Kidney (tissue), 22 donors: ENCODE measurements at places on chromosomes 6 and 20. TPM values are rescaled to one million over a fixed set of nuclear protein-coding genes. Genes with fewer than 3 reads are reported as not detected.
A peak's percentile ranks its signal among the peaks of the same experiment; 100 is the strongest.

DNA sequence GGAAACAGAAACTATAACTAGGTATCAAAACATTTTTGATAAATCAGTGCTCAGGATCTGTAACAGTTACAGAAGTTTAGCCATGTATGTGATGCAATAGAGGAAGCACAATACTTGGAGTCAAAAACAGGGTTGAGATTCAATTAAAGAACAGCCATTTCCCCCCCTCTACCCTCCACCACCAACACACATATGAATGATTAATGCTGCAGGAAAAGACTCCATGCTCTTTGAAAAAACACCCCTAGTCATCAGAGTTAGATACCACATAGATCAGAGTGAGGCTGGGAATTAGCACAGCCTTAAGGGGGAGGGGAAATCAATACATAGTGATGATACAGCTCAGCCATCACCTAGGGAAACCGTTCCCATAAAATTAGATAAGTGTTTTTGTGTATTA, 108.9 kb upstream of the EMILIN3 start:
- DNase-seq, result no peak

DNA sequence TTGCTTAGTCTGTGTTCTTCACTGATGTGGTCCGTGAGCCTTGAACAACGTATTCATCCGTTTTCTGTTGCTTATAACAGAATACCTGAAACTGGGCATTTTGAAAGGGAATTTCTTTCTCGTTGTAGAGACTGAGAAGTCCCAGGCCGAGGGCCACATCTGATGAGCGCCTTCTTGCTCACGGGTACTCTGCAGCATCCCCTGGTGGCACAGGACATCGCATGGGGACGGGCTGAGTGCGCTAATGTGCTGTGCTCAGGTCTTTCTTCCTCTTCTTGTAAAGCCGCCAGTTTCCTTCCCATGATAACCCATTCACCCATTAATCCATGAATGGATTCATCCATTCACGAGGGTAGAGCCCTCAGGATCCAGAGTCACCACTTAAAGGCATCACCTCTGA, 161.0 kb downstream of the NFATC2 start:
- DNase-seq, result no peak

DNA sequence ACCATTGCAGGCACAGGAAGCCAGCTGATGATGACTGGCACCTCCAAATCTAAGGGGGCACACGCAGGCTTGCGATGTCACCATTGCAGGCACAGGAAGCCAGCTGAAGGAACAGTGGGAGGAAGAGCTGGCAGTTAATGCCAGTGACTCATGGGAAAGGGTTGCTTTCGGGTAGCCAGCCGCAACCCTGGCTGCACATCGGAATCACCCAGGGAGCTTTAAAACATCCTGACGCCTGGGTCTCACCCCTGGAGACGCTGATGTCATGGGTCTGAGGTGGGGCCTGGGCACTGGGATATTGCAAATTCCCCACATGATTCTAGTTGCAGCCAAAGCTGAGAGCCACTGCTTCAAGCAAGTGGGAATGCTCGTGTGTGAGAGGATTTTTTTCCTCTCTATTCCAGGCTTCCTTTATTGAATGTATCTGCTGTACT, 16.1 kb upstream of the CCN6 start:
- DNase-seq, result peak; percentile 92

DNA sequence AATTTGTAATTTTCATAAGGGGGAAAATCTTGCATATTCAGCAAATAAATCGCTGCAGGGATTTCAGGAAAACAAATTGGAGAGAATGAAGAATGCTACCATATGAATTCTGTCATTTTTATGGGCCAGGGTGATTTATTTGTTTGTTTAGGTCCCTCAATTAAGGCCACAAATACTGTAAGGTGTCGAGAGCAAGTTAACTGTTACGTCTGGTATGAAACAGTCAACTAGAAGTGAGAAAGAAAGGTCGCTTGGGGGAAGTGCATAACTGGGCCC, 166.9 kb upstream of the TSHZ2 start:
- DNase-seq, result no peak

GRCh38 chr6:142953373-142954273, 8.6 kb upstream of the HIVEP2 start:
- no peak for DNase-seq

DNA sequence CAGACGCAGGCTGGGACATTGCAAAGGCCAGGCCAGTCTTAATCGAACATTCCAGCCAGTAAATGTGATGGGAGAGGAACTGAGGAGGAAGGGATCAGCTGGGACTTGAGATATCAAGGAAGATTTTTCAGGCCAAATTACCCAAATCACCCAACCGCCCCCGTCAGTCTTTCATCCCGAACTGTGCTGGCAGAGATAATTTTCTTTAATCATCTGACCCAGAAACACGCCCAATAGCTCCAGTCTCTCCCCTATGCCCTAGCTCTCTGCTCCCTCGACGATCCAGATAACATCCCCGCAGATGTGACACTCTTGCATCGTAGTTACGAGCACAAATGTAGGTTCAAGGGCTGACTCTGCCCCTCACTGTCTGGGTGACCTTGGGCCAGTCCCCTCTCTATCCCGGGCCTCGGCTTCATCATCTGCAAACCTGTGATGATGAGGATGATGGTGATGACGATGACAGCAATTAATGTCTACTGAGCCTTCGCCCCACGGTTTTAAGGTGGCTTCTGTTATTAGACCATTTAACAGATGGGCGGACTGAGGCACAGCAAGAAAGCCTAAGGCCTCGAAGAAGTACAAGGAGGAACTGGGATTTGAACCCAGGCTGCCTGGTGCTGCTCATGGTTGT, 118.6 kb downstream of the PREX1 start:
- no peak for DNase-seq

- DNase-seq, result no peak
Observed at GRCh38 chr6:94227741-94228140, 808.4 kb upstream of the EPHA7 start.

GRCh38 chr6:34066218-34066571, 79.7 kb downstream of the GRM4 start:
- no peak for DNase-seq

- DNase-seq, result no peak
Observed at GRCh38 chr6:134035823-134036296, 16.6 kb downstream of the SLC2A12 start.

DNA sequence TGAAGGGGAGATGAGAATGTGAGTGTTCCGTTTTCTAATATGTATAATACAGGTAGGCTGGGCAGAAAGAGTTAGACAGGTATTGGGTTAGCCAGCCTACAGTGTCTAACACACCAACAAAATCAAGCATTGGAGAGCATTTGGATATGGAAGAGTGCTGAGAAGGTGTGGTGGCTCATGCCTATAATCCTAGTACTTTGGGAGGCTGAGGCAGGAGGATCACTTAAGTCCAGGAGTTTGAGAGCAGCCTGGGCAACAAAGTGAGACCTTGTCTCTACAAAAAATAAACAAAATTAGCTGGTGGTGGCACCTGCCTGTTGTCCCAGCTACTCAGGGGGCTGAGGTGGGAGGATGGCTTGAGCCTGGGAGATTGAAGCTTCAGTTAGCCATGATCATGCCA, 38.6 kb upstream of the SLC23A2 start:
- no peak for DNase-seq

DNA sequence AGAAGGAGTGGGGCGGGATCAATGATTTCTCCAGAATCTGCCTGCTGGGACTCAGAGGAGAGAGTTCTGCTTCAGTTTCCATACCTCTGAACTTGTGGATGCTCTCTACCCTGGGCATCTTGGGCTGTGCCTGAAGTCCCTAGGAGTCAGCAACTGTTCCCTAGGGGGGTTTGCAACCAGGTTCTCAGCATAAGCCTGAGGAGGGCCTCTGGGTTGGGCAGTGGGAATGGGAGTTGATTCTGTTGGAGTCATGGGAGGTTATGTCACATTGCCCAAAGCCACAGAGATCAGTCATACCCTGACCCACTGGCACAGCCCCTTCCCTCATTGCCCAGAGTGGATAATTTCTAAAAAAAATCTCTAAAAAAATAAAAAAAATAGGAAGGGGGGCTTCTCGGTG, 47.4 kb downstream of the MOCS1 start:
- DNase-seq, result no peak

GRCh38 chr6:736657-737446, 43.9 kb upstream of the EXOC2 start:
- DNase-seq, result no peak

DNA sequence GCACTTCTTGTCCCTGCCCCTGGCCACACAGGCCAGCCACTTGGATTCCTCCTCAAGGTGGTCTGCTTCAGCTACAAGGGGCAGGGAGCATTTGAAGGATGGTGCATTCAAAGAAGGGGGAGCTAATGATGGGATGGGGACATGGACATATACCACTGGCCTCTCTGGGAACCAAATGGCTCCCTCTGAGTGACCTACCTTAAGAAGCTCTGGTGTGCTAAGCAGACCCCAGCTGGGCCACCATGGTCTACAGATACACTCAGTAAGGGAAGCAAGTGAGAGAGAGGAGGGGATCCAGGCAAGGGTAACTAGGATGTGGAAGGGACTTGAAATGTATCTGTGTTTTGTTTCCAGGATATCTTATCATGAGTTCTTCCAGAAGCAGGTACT, 62.4 kb downstream of the TTI1 start:
- DNase-seq, result no peak

GRCh38 chr6:149443411-149444181, 41.2 kb downstream of the ZC3H12D start:
- DNase-seq, result peak; percentile 18

DNA sequence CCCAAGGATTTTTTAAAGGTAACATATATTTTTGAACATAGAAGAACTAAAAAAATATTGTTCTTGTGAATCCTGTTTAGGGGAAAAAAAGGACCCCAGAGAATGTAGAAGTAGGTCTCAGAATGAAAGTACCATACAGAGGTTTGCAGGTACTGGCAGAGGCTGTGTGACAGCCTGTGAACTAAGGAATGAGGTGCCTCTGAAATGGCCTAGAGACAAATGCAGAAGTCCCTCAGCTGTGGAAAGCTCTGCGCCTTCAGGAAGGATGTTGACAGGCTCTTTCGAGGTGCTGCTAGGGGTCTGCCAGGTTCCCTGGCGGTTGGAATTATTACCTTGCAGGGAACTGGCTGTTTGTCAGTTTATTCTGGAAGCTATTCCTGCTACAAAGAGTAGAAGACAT, 8.6 kb upstream of the TUBB2B start:
- DNase-seq, result no peak

DNA sequence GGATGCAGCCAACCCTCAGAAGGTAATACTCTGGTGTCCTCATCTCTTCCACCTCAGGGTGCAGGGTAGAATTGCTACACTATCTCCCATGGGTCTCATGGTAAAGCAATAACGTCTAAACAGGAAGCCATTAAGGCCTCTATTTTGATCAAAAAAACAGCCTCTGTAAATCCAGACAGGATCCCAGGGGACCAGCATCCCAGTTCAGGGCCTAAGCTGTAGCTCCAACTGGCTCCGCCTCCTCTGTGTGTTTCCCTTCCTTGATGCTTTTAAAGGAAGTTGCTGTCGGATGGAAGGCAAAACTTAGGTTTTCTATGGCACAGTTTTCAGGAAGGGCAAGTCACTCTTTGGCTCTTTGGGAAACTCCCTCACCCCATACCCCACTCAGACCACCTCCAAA, 222.0 kb downstream of the MAFB start:
- DNase-seq, result no peak

GRCh38 chr6:55972091-55972490, 96.7 kb upstream of the BMP5 start:
- DNase-seq, result peak; percentile 48

GRCh38 chr6:102039441-102039840, 645.9 kb downstream of the GRIK2 start:
- no peak for DNase-seq

DNA sequence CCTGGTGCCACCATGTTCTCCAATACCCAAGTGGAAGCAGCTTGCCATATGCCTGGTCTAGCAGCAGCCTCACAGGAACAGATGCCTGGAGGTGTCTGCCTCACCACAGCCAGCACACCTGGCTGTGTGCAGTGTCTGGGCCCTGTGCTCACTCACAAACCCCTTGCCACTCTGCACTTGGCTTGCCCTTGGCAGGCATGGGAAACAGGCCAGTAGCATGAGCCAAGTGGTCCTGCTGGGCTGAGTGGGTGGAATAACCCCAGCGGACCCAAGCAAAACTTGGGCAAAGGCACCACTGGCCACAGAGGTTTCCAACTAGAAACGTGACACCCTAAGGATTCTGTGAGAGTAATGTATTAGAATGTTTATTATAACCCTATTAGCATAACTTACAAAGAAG, 600.5 kb upstream of the GJE1 start:
- no peak for DNase-seq

GRCh38 chr20:34753706-34754461, 49.7 kb downstream of the TP53INP2 start:
- DNase-seq, result no peak

DNA sequence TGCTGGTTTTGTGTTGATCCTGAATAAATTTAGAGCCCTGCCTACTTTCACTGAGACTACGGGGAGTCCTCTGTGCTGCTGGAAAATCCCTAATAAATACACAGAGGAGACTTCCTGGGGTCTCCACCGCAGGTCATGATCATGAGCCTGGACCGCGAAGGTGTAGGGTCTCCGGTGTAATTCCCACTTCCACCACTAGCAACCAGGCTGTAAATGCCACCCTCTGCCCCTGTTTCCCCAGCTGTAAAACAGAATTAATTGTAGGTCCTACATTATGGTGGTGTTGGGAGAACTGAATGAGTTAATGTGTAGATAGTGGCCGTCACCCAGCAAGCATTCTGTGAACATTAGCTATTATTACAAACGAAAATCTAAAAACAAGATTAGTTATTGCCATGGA, 191.6 kb upstream of the THBS2 start:
- DNase-seq, result no peak

- DNase-seq, result peak; percentile 65
Observed at GRCh38 chr6:36679043-36679833, 724 bp downstream of the CDKN1A start.

DNA sequence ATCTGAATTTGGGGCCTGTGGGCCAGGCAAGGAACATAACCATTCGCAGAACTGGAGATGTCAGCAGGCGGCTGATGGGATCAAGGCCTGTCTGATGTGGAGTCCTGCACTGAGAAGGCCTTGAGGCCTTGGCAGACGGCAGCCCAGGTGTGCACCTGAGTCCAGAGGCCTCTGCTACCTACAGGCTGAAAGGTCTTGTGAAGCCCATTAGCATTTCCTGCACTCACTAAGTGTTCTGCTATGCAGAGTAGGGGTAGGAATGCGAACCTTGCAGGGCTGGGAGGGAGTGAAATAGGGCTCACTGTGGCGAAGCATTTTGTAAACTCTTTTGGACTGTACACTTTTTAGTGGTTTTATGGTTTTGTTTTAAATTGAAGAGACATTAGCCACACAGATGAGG, 48.3 kb upstream of the RNF24 start:
- peak; percentile 31 for DNase-seq

DNA sequence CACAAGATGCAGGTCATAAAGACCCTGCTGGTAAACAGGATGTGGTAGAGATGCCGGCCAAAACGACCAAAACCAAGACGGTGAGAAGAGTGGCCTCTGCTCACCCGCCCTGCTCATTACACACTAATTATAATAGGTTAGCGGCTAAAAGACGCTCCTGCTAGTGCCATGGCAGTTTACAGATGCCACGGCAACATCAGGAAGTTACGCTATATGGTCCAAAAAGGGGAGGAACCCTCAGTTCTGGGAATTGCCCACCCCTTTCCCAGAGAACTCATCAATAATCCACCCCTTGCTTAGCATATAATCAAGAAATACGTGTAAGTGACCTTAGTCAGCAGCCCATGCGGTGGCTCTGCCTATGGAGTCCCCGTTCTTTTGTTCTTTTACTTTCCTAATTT, 17.6 kb downstream of the BHLHE23 start:
- no peak for DNase-seq

SLC17A2 gene
- 0.54 TPM for polyA plus RNA-seq

SLC4A11 gene
- 14.8 TPM for polyA plus RNA-seq

CARMIL1 gene
- polyA plus RNA-seq, result 22.3 TPM

SLCO4A1 gene
- polyA plus RNA-seq, result 12.4 TPM

GTF3C6 gene
- polyA plus RNA-seq, result 128 TPM

MAP7 gene
- polyA plus RNA-seq, result 16.0 TPM

KCNB1 gene
- polyA plus RNA-seq, result 0.26 TPM

SEL1L2 gene
- not detected for polyA plus RNA-seq

NDUFAF4 gene
- 81.5 TPM for polyA plus RNA-seq

PRKN gene
- 8.6 TPM for polyA plus RNA-seq
